Activated CD4-positive, alpha-beta T cell treated with anti-CD3 and anti-CD28 coated beads for 36 hours (primary cell): ENCODE measurements at places on chromosomes 4 and X.

GRCh38 chr4:119832776-119833175 is 204.2 kb upstream of the PDE5A start:
- no peak for DNase-seq

DNA sequence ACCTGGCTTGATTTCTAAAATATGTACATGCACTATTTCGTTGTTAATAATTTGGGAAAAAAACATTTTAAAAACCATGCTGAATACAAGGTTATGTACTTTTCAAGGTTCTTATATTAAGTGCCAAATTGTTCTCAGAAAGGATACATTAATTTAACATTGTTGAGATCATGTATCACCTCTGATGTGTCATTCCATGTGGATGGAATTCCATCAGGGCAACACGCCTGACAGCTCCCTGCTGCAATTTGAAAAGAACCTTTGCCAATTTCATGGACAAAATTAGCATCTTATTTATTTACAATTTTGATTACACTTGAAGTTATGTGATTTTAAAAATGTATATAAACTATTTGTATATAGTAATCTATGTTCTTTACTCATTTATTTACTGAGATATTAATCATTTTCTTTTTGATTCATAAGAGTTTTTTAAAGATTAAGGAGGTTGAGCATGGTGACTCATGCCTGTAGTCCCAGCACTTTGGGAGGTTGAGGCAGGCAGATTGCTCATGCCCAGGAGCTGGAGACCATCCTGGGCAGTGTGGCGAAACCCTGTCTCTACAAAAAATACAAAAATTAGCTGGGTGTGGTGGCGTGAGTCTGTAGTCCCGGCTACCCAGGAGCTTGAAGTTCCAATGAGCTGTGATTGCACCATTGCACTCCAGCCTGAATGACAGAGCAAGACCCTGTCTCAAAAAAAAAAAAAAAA is 142.8 kb downstream of the ENPP6 start:
- DNase-seq = no peak

DNA sequence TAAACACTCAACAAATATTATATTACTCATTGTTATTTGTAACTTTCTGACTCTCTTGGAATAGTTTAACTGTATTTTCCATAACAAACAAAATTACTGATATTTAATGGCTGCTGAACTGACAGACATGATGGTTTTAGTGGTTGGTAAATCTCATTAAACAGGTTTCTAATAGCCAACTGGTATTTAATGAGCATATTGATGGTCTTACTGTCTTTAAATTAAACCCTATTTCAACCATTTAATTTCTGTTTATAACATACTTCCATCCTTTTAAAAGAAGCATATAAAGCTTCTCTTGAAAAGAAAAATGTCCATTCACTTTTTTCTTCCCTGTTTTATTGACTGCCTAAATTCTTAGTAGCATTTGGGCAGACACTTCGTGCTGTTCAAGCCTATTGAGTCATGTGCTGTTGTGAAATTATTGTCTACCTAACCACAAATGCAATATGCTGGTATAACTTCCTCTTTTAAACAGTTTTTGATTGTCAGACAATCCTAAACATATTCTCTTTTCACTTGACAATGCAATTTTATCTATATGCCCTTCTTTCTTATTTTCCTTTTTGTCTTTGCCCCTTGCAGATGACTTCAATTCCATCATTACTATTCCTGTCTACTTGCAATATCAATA is 163.9 kb upstream of the SLC7A11 start:
- no peak for DNase-seq

DNA sequence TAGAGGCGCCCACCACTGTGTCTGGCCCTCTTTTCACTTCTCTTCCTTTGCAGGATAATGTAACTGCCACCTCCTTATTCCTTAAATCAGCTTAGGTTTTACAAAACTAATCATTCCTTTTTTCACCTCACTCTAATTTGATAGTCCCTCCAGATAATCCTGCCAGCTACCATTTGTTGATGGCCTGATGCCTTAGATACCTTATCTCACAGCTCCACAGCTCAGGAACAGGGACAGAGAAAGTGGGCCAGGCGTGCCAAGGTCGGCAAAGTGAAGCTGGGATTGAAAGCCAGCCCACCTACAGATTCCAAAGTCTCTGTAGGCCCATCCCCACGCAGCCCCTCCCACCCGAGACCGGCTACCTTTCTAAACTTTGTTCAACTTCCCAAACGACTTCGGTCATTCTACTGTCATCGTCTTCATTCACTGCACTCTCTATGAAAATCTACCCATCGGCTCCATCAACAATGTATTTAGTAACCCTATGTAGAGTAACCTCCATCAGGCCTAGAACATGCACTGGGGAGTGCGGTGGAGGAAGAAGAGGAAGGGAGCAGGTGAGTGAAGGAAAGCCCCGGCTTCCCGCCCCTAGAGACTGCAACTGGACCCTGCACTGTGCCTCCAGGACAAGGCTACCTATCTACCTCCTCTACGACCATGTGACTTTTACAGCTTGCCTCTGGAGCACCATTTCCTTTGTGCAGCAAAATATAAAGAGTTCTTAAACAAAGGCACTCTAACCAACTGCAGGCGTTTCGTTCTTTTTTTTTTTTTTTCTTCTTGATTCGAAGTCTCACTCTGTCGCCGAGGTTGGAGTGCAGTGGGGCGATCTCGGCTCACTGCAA is 1.5 kb downstream of the CASP6 start:
- DNase-seq = peak; percentile 21

GRCh38 chr4:134202166-134202956 is 772 bp upstream of the PABPC4L start:
- DNase-seq = no peak
